ENCODE measurements at places on chromosomes 12 and 14. TPM values are rescaled to one million over a fixed set of nuclear protein-coding genes. Genes with fewer than 3 reads are reported as not detected.

IL26 gene
- total RNA-seq = not detected

SERPINA10 gene
- not detected for total RNA-seq

C12orf54 gene
- 2.6 TPM for total RNA-seq

SYNDIG1L gene
- not detected for total RNA-seq

KLRC4 gene
- not detected for total RNA-seq

TMTC1 gene
- total RNA-seq = 0.93 TPM

GPRC5A gene
- 3.5 TPM for total RNA-seq

OR5AU1 gene
- total RNA-seq = not detected

GRIN2B gene
- not detected for total RNA-seq

CPM gene
- total RNA-seq = 0.80 TPM

NINJ2 gene
- total RNA-seq = 14.8 TPM

SLC10A1 gene
- total RNA-seq = not detected

RTL1 gene
- total RNA-seq = not detected

EPYC gene
- not detected for total RNA-seq

GYS2 gene
- total RNA-seq = not detected

DNA sequence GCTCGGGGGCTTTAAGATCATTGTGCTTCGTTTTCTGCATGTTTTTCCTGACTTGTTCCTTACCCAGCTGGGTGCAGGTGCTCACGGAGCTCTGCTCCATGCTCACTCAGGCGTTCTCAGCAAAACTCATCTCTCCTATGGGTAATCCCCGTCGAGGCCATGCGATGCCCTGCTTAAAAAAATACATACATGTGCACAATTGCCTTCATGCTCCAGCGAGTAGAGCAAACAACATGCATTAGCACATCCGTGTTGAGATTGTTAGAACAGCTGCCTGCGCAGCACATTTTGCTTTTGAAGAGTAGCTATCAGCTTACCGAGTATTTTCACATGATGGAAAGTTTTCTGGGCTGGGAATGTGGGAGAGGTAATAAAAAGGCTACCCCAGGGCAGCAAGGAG is 16.2 kb downstream of the AACS start:
- DNase-seq = no peak

DNA sequence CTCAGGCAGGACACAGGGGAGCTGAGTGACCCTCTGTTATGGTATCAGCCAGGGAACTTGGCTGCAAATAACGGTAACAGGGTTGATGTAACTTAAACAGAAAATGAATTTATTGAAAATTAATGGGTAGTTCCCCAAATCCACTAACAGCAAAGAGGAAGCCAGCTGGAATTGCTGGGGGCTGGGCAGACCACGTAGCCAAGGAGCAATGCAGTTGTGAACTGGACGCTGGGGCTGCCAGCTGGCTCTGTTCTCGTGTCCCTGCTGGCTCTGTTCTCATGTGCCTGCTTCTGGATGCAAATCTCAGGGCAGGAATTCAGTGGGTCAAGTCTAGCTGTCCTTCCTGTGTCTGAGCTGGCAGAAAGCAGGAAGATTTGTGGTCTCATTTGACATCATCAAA is 1383.3 kb upstream of the TMEM132C start:
- DNase-seq = no peak

- peak; percentile 47 for DNase-seq
Measured at GRCh38 chr12:100995771-100996170, 201.2 kb downstream of the ANO4 start.

DNA sequence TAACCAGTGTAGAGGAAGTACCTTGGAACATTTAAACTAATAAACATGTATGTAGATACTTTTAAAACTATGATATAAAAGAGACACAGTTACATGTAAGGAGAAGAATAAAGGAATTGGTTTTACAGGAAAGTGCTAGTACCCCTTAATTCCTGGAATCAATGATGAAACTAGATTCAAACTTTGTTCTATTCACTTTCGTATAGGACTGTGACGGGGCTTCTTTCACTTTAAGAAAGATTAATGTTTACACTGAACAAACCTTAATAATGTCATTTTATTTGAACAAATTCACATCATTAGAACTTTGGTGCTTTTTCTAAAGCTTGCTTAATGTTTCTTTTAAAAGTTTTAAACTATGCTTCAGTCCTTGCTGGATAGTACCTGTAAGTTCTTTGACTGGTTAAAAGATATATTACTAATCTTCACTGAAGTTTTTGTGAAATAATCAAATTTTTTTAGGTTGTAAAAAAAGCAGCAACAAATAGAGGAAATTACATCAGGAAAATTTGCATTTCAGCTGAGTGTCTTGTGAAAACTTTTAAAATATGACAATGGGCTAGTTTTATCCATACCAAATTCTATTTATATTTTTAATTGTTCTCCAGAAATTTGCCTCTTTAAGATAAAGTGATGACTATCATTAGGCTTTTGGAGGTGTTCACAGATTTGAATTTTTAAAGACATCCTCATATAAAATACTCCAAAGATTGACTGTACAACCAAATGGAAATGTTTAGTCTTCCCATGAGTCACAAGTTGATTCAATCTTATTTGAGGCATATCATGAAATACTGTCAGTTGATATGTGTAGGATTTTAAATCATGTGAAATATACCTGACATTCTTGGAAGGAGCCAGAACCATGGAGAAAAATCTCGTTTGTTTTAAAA is 36.2 kb downstream of the PAPOLA start:
- DNase-seq = no peak

GRCh38 chr12:106715582-106715981 is 58.9 kb upstream of the RIC8B start:
- DNase-seq = no peak

DNA sequence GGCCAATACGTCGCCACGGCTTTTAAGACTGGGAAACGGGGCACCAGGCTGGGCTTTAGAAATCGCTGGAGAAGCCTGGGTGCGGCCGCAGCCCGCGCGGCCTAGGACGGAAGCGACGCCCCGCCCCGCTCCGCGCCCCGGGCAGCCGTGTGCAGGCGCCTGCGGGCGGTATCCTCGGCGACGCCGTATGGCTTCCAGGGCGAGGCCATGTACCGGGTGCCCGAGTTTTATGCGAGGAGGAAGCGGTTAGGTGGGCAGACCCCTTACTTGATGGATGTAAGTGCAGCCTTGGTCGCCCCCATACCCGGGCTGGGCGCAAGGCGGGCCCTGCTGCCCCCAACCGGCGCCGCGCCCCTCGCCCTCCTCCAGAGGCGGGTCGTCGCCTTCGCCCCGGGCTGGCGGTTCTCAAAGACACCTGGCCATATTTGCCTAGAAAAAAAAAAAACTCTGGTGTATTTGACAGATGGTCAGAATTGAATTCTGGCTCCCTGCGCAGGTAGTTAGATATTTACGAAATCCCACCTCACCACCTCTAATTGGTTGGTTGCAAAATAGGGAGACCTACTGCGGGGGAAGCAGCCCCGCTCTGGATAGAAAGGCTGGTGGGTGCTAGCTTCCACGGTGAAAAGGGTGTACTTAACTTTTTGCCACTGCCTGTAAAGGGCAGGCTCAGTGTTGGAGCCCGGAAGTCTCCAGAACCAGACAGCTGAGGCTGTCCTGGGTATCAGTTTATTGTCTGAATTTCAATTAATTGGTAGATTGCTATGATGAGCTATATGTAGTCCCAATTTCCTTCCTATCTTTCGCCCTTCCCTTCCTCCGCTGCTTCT is at the start of gene PPP1R36:
TSS of gene PPP1R36 (plus strand) at position 171 of the 830 bp plus-strand sequence. CDS start at position 208, 37 bp downstream.
- DNase-seq = no peak

DNA sequence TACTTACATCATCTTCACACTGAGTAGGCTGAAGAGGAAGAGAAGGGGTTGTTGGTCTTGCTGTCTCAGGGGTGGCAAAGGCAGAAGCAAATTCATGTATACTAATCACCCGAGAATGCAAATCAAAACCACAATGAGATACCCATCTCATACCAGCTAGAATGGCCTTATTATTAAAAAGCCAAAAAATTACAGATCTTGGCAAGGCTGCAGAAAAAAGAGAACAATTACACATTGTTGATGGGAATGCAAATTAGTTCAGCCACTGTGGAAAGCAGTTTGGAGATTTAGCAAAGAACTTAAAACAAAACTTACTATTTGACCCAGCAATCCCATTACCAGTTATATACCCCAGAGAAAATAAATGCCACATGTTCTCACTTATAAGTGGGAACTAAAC is 154.9 kb downstream of the SEC23A start:
- no peak for DNase-seq

GRCh38 chr12:54870048-54870447 is 15.7 kb downstream of the MUCL1 start:
- DNase-seq = no peak

- no peak for DNase-seq
Measured at GRCh38 chr12:80509781-80510556, 65.9 kb downstream of the PTPRQ start.

DNA sequence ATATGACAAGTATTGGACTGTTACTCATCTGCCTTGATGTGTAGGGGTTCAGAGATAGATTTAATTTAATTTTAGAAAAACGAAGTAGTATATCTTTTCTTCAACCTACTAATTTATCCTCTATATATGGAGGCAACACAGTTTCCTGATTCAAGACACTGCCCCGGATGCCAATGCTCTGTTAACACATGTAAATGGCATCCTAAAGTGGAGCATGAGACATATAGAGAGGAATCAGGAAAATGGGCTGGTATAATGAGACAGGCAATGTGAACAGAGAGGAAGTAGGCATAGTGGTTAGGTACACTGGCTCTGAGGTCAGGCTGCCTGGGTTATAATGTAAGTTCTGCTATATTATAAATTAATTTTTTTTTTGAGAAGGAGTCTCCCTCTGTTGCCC is 85.6 kb downstream of the OTOGL start:
- DNase-seq = no peak

DNA sequence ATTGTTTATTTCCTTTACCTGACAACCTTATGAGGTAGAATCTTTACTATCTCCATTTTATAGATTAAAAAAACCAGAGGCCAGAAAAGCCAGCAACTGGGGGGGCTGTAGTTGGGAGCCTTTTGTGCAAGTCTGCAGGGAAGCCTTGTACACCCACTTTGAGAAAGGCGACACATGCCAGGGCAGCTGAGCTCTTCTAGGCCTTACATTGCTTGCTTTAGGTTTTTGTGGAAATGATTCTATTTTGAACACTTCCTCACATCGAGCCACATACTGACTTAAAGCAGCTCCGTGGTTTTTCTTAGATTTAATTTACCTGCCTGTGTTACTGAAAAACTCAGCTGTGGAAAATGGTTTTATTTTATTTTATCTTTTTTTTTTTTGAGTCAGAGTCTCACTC is 34.6 kb downstream of the EP400 start:
- DNase-seq = no peak

DNA sequence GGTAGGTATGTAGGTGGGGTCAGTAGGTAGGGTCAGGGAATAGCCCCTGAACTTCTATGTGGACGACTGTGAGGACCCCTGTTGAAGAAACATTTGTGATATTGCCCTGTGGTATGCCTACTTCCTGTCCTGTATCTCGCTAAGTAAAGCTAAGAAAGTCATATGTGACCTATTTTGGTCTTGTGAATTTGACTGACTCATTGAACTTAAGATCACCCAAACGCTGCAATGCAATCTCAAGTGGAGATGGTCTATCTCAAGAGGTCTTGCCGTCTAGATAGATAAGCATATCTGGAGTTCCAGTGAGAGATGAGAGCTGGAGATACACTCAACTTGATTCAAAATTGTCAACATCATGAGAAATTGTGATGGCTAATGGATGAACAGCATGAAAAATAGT is 73.8 kb downstream of the TRAFD1 start:
- DNase-seq = no peak

- DNase-seq = no peak
Measured at GRCh38 chr12:53538209-53538689, 31.0 kb upstream of the NPFF start.

DNA sequence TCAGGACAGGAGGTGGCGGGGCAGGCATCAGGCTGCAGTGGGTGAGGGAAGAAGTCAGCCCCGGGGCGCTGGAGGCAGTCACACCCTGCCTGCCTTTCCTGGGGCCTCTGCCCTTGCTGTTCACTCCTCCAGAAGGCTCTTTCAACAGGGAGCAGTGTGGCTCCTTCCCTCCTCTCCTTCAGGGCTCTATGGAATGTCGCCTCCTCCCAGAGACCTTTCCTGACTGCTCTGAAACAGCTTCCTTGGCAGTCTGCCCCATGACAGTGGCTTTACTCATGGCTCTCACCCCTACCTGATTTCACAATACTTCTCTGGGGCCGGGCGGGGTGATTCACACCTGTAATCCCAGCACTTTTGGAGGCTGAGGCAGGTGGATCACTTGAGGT is 7.1 kb downstream of the RHOF start:
- no peak for DNase-seq

DNA sequence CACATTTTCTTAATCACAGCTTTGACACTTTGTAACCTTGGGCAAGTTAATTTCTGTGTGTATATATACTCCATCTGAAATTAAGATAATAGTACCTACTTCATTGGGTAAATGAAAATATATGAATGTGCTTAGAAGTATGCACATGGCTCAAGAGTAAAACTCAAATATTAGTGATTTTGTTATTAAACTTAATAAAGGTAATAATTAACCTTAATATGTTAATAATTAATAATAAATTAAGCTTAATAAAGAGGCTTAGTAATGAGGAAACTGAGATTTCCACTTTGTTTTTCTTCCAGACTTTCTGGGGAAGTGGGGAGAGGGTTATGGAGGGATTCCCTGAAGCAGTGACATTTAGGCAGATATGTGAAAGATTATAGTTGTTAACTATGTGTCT is 19.8 kb downstream of the USP15 start:
- no peak for DNase-seq

DNA sequence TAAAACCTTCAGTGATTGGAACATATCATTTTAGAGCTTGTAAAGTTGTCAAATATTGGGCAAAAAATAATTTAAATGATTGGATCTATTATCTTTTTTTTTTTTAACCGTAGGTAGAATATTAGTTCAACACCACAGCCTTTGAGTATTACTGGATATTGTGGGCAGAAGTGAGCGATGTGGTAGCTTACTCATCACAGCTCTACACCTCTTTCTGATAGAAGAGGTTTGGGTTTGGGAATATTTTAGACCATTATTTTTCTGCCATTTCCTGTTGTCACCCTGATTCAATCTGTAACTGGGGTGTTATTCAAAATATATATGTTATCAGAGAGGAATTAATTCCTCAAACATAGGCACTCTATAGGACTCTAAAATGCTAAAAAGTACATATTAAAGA is 34.8 kb upstream of the SLC38A2 start:
- no peak for DNase-seq

- no peak for DNase-seq
Measured at GRCh38 chr14:104331871-104332605, 193.7 kb downstream of the KIF26A start.

DNA sequence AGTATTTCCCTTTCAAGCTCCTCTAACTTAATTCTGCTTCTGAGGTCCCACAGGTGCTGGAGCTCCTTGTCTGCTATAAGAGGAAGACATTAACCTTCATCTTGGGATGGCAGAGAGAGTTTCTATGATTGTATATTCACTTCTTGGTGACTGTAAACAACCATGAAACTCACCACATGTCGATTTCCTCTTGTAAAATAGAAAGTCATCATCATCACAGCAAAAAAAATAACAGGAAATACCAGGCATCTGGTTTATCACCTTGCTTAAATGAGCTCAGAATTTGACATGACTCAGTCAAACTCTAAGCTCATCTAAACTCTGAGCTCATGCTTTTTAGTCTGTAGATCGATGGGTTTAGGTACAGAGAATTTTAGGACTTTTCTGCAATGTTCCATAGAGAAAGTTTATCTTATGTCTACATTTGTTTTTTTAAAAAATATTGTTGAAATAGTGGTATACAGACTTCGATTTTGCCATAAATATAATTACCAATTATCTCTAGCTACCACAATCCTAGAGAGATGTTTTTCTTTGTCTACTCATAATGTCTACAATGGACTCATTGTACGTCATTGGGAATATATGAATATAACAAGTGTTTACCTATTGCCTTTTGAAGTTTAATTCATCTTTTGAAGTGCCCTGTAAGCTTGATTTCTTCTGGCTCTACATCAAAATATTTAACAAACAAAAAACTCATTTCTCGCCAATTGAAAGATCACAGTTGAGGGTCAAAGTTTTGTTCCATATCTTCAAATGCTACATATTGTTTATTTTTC is 58.4 kb downstream of the IGF1 start:
- no peak for DNase-seq

Measured in GM12878 (cell line).